Activated CD4-positive, alpha-beta T cell treated with anti-CD3 and anti-CD28 coated beads for 36 hours (primary cell): ENCODE measurements at places on chromosomes 1 and 21. TPM values are rescaled to one million over a fixed set of nuclear protein-coding genes. Genes with fewer than 3 reads are reported as not detected.

Gene TNFAIP8L2
- total RNA-seq, result 19.2 TPM

Gene OXCT2
- 0.49 TPM for total RNA-seq

GRCh38 chr1:85707267-85707989, 805 bp downstream of the ZNHIT6 start:
- H3K4me3 ChIP-seq, result no peak overlapping the region
- no peak for DNase-seq
- H3K4me1 ChIP-seq, result peaks cover 27% of the 10 kb centered on the region

- H3K27ac ChIP-seq, result no peak overlapping the region
- no peaks in the 10 kb centered on the region for H3K27me3 ChIP-seq
- no peak overlapping the region for H3K4me3 ChIP-seq
- H3K4me1 ChIP-seq, result no peaks in the 10 kb centered on the region
Measured at GRCh38 chr1:76615253-76616035, 251.8 kb upstream of the ST6GALNAC5 start.
